Stimulated activated CD8-positive, alpha-beta memory T cell treated with anti-CD3 and anti-CD28 coated beads, Interleukin-12 subunit alpha, Interleukin-12 subunit beta, amount 100 ng/mL, for 1 hour (primary cell): ENCODE measurements at places on chromosomes 1 and 21.

GRCh38 chr21:35573472-35574374 lies 486.6 kb downstream of the SETD4 start:
- no peak for DNase-seq

DNA sequence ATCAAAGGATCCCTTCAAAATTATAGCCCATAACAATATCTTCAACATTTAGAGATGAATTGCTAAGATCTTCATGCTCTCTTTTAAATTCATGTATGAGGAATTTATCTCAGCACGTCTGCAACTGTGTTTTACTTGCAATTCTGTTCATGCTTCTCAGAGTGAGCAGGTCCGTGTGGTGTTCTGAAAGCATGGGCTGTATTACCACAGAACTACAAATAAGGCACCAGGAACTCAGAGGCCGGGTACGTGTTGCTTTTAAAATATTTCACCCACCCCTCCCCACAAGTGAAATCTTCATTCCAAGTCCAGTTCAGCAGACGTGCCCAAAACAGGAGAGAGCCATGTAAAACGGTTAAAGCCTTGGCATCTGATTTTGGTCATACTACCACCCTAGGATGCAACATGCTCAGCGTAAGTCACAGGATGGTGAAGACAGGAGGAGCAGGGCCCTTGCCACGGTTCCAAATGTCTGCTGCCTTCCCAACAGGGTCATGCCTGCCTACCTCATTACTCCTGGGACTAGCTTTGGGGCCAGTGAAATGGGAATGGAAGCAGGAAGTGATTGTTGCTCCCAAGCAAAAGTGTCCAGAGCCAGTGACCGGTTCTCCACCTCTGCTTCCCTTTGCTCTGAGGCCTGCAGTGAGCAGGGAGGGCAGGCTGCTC lies 133.7 kb downstream of the PTPN14 start:
- no peak for DNase-seq

GRCh38 chr1:184392779-184393522 lies 6.1 kb downstream of the C1orf21 start:
- no peak for DNase-seq

GRCh38 chr1:115727706-115728249 lies 40.7 kb downstream of the CASQ2 start:
- no peak for DNase-seq

DNA sequence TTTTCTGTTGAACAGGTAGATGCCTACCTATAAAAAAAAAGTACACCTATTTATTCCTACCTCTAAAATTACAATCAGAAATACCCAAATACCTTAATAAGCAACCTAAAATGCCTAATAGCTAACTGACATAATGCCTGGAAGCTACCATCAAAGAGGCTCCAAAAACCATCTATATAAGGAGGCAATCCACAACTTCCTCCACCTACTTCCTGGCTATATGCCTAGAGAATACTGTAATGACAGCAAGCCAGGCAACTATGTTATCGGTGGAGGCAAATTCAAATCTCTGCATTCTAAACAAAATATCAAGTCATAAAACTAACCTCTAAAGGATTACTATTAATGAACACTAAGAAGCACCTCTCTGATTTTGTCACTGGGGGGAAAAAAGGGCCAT lies 10.1 kb downstream of the ZNF644 start:
- DNase-seq, result no peak

GRCh38 chr1:94562519-94563260 lies 21.1 kb upstream of the F3 start:
- DNase-seq, result no peak

GRCh38 chr1:212669600-212669999 lies 30.0 kb downstream of the BATF3 start:
- no peak for DNase-seq
